Type B pancreatic cell (in vitro differentiated cells): ENCODE measurements at places on chromosomes 1 and 21.

DNA sequence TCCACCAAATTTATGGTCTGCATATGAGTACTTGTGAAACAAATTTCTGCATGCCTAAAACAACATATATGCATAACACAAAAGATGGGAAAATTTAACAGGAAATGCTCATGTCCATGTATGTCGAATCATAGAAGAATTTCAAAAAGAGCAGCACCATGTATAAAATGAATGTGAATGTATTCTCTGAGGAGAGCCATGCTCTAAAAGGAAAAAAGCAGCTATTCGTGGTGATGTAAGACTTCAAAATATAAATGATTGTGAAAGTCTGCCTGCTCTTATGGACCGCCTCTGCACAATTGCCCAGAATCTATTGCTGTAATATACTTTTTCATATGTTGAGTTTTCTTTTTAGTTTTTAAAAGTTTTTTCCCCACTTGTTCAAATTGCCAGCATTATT is 66.8 kb downstream of the EPB41 start:
- DNase-seq, result no peak

- DNase-seq, result no peak
Observed at GRCh38 chr1:109929170-109929569, 18.5 kb downstream of the CSF1 start.

DNA sequence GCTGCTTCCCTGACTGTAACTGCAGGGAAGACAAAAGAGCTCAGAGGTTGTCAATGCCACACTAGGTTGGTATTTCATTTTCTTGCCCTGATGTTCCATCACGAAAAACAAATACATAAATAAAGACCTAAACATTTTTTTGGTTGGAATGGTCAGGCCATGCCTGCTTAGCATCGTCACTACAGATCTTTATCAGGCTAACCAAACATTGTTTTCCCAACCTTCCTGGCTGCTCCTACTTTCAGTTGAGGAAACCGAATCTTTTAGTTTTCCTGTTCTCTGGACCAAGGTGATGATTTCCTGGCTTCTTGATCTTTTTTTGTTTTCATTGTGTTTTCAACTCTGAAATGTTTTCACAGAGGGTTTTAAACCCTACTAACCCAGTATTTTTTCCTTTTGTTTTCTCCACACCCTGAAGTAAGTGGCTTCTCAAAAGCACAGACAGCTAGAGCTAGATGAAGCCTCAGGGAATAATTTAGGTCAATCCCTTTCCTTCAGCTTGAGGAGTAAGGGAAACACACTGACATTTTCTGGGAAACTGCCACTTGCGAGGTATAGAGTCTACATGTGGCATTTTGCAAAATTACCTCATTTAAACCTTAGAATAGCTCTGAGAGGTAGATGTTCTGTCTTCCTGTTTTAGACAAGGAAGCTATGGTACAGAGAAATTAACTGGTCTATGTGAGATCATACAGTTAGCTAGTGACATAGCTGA is 67.2 kb upstream of the CNN3 start:
- no peak for DNase-seq

GRCh38 chr21:23951251-23951650 is 1656.0 kb downstream of the MRPL39 start:
- no peak for DNase-seq

- no peak for DNase-seq
Observed at GRCh38 chr1:201911826-201912571, 23.3 kb downstream of the SHISA4 start.

- DNase-seq, result no peak
Observed at GRCh38 chr1:231803353-231803752, 176.8 kb downstream of the DISC1 start.

DNA sequence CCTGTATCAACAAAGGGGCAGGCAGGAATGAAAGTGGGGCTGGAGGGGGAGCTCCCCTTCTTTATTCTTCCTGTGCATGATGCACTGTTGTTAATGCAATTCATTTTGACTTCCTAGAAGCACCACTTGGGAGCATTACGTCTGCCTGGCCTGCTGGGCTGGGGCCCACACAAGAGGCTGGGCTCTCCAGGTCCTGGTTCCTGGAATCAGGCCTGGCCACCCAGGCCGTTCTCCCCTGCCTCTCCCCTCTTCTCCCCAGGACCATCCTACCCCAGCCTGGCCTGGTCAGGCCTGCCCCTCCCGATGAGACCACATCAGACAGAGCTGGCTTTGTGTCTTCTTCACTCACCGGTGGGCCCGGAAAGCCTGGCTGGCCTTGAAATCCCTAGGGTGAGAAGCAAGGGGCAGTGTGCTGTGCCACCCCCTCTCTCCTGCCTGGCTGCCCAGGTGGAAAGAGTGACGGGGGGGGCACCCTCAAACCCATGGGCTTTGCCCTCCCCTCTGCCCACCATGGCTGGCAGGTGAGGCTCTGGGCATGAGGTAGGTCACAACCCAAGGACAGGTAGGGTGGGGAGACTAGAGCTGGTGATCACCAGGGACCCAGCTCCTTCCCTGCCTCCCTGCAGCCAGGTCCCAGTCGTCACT is 20.7 kb upstream of the PEF1 start:
- DNase-seq, result no peak

DNA sequence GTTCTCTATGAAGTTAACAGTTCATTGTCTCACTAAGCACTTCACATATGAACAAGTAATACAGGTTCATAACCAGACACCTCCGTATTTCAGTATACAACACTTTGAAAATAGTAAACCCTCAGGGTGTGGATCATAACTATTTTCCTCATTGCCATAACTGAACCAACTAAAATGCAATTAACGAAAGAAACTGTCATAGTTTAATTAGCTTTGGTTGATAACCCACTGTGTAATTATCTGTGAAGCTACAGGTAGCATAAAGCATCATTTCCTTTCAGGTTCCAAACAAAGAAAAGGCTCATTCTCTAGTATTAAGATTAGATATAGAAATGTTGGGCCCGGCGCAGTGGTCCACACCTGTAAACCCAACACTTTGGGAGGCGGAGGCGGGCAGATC is 58.5 kb downstream of the EIF4G3 start:
- DNase-seq, result no peak

DNA sequence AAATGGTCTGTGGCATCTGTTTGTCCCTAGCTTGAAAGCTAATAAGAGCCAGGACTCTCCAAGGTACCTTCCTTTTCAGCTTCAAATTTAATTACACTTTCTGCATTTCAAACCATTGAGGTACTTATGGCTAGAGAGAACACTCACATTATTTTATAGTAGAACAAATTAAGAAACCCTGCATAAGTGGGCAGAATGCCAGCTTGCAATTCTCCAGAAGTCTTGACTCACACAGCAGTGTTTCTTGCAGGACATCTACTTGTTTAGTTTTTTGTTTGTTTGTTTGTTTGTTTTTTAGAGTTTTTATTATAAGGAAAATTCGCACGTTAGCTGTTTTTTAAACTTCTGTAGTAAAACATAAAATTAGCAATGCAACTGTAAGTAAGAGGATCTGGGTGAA is 397.2 kb downstream of the NEGR1 start:
- DNase-seq, result no peak

GRCh38 chr1:216914974-216915373 is 191.7 kb upstream of the ESRRG start:
- no peak for DNase-seq

DNA sequence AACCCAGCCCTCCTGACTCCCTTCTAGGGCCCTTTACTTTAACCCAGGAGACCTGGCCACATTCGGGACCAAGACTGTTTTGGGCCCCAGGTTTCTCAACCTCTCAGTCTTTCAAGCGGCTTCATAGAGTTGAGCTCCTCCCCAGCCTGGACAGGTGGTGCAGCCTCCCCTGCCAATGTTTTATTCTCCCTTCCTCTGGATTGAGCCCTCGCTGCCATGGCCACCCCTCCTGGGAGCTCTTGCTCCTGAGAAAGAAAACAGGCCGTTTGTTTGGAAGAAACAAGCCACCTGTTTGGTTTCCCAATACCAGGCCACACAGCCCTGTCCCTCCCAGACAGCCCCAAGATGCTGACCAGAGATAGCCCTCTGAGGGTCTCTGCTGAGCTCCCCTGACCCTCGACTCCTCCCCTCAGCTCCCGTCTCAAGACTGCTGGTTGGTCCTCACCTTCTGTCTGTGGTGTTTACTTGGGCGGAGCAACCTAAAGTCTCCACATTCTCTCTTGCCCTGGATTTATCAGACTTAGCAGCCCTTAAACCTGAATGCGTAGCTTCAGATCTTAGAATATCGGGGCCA is 3.3 kb downstream of the TMEM51 start:
- DNase-seq, result no peak

GRCh38 chr1:12454406-12455391 is 163.3 kb downstream of the DHRS3 start:
- DNase-seq, result no peak

- DNase-seq, result no peak
Observed at GRCh38 chr1:198253259-198253658, 96.5 kb downstream of the NEK7 start.

DNA sequence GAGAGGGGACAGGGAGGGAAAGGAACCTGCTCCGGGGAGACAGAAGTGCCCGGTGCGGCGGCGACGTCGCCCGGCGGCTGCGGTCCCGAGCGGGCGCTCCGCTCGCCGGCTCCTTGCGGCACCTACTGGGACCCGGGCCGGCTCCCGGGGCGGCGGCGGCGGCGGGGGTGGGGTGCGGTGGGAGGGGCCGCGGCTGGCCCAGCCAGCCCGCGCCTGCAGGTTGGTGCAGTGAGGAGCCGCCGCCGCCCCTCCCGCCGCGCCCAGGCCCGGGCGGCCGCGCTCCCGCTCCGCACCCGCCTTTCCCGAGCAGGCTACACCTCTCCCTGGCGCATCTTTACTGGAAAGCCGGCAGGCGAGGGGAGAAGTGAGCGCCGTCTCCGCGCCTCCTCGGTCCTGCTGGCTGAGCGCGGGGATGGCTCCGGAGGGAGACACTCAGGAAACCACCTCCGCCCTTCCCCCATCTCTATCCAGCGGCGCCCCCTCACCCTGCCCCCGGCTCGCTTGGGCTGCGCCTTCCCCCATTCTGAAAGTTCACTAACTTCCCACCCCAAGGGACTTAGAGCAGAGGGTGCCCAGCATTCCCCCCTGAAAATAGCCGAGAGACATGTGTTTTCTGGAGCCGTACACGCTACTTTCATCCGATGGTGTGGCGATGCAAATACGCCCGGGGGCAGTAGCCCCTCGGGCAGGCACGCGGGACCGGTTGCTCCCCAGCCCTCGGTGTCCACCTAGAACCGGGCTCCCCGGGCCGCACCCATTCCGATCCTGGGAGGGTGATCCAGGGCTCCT is at the start of gene PLD5:
TSS of gene PLD5 (minus strand) at position 127 of the 789 bp plus-strand sequence.
- no peak for DNase-seq

DNA sequence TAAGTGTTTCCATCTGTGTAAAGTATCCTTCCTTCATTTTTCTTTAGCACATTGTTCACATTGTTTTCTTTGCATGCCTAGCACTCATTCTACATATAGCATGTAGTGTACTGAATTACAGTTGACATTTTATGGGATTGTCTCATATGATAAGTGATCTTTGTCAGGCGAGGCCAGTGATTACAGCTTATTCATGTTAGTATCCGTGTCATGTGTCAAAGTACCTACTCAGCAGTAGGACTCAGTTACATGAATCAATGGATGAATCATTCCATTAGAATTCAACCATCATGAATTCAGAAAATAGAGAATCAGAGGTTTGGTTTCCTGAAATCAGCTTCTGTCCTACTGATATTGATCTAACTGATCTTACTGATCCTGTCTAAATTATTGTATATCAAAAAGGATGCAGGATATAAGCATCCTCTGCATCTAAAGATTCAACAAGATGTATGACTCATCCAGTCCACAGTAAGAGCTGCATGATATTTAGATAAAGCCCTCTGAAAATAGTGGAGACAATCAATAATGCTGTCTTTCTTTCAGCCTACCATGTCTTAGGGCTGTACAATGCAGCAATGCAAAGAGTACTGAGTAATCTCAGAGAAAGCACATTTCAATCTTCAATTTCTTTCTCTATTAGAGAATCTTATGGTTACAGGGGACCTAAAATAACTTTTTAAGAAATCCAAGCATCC is 20.7 kb upstream of the HRNR start:
- DNase-seq, result no peak

- DNase-seq, result no peak
Observed at GRCh38 chr1:64895500-64895899, 70.8 kb downstream of the JAK1 start.
